ENCODE measurements at places on chromosomes 5 and 9. TPM values are rescaled to one million over a fixed set of nuclear protein-coding genes. Genes with fewer than 3 reads are reported as not detected.

- DNase-seq = peak; percentile 73
Measured at GRCh38 chr9:124457079-124457886, 7.0 kb downstream of the ADGRD2 start.

DNA sequence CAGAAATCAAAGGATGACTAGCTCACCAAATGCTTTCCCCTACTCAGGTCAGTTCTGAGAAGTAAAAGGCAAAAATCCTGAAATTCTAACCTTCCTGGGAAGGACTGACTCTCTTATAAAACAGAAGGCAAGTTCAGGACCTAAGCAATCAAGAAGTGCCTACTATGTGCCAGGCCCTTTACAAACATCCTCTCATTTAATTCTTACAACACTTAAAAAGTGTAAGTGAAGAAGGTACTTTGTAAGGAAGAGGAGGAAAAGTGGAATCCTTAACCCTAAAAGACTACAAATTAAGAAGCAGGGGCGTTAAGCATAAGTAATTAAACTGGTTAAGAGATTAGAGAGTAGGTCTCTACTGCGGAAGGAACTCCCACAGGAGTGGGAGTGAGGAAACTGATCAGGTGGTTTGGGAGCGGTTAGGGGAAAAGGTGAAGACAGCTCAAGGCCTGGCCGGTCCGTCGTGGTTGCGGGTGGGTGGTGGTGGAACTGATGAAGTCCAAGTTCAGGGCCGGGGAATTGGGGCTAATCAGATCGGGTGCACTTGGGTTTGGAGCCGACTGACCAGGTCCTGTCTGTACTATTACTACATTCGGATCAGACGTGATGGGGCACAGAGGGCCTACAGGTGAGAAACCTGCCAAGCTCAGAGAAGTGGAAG, 839 bp downstream of the MED27 start:
- no peak for DNase-seq

GRCh38 chr5:14237317-14238086, 94.4 kb downstream of the TRIO start:
- DNase-seq = no peak

DNA sequence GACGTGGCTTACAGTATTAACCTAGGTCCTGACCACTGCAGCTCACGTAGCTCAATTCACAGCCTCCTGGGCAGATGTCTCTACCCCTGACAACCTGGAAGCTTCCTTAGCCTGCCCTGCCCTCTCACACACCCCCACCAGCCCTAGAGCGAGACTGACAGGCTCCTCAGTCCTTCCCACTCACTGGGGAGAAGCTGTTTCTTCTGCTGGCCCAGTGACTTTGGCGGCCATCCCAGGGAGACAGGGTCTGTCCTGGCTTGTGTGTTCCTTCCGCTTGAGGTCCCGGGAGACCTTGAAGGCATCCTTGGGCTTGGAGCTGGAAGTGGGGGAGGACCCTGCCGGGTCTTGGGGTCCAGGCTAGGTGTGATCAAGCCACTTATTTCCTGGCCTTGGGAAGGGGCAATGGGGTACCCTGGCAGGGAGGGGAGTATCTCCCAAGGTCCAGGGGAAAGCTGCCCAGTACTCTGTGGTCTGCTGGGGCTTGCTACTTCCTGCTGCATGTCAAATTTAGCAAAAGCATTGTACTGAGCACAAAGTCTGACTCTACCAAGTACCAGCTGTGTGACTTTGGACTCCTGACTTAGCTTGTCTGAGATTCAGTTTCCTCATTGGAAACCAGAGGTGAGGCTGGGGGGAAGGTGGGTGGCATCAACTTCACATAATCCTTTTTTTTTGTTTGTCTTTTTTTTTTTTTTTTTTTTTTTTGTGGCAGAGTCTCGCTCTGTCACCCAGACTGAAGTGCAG, 1.9 kb downstream of the MIGA2 start:
- DNase-seq = no peak

DNA sequence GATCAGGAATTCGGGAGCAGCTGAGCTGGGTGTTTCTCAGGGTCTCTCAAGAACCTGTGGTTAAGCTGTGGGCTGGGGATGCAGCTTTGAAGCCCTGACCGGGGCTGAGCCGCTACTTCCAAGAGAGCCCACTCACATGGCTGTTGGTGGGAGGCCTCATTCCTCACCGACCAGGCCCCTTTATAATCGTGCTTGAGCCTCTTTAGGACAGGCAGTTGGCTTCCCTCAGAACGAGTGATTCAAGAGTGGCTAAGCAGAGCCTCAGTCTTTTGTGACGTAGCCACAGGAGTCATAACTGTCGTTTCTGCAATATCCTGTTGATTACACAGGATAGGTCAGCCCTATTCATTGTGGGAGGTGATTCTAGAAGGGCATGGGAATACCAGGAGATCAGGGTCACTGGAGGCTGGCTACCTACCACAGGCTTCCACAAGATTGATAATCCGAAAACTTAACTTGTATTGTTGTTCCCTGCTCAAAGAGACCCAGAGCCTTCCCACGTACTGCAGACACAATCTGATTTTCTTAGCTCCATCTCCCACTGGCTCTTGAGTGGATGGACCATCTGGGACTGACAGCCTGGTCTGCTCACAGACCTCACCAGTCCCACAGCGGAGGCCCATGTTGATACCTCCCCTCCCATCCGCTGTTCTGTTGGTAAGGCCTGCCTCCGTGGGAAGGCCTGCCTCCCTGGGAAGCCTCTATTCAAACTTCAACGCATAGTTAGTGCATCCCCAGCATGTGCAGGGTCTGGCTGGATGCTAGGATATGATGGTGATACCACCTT, 3.0 kb upstream of the ERGIC1 start:
- DNase-seq = peak; percentile 71

GRCh38 chr5:74179701-74180100, 460.8 kb downstream of the ENC1 start:
- DNase-seq = no peak

DNA sequence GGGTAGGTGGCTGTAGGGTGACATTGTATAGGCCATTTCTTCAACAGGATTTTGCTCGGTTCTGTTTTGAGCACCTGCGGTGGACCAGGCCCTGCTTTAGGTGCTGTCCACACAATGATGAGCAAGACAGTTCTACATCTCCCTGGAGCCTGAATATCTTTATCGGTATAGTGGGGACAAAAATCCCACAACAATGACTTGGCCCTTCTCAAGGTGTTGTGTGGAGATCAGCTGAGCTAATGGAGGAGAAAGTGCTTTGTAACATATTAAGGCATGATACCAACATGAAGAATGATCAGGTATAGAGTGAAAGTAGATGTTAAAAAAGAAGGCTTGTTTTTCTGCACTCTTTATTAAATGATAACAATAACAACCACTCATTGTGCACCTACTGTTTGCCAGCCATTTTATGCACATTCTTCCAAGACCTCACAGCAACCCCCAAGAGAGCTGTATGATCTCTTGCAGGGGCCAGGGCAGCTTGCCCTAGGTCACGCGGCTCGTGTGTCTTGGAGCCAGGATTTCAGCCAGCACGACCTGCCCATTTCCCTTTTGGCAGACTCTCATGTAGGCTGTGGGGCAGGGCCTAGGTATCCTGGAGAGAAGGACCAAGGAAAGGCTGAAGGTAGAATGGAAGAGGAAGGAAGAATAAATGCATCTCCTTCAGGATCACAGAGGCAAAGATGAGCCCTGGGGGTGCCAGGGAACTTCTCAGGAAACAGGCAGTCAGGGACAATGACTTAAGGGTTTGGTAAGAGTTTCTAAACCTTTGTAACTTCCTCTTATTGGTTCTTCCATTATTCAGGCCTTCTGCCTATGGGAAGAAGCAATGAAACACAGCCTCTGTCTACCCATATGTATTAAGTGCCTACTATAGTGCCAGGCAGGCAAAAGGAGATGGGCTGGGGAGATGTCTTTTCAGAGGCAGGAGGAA, 50.0 kb upstream of the PPARGC1B start:
- DNase-seq = peak; percentile 35

DNA sequence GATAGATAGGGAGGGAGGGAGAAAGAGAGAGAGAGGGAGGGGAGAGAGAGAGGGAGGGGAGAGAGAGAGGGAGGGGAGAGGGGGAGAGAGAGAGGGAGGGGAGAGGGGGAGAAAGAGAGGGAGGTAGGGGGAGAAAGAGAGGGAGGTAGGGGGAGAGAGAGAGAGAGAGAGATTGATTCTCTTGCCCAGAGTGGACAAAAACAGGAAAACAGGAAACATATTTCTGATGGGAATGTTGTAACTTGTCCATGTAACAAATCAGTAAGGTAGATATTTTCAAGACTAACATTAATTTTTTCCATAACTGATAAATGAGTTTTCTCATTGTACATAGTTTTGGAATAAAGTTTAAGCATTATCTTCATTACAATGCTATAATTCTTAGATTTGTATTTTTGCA, 811.7 kb upstream of the GRAMD2B start:
- DNase-seq = no peak

GRCh38 chr9:121584421-121584820, 67.0 kb upstream of the DAB2IP start:
- no peak for DNase-seq

- no peak for DNase-seq
Measured at GRCh38 chr5:33969572-33970452, 14.7 kb downstream of the SLC45A2 start.

- no peak for DNase-seq
Measured at GRCh38 chr5:158100373-158100888, 241.5 kb upstream of the CLINT1 start.

- DNase-seq = no peak
Measured at GRCh38 chr5:163727028-163727427, 221.6 kb downstream of the MAT2B start.

- DNase-seq = no peak
Measured at GRCh38 chr5:169003721-169004541, 297.0 kb downstream of the SLIT3 start.

DNA sequence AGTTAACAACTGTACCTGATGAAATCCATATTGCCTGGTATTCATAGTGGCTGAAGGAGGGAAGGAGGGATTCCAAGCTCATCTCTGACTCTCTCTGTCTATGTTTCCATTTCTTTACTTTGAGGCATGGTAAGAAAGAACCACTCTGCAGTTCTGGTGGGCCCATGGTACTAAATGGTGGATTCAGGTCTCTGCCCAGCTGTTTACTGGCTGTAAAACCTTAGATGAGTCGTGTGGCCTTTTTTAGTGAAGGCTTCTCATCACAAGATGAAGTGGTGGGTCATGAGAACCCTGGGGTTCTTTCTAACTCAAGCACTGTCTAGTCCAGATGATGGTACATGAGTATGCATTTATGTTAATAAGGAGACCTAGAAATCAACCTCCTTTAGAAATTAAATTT, 49.7 kb downstream of the ZNF366 start:
- no peak for DNase-seq

DNA sequence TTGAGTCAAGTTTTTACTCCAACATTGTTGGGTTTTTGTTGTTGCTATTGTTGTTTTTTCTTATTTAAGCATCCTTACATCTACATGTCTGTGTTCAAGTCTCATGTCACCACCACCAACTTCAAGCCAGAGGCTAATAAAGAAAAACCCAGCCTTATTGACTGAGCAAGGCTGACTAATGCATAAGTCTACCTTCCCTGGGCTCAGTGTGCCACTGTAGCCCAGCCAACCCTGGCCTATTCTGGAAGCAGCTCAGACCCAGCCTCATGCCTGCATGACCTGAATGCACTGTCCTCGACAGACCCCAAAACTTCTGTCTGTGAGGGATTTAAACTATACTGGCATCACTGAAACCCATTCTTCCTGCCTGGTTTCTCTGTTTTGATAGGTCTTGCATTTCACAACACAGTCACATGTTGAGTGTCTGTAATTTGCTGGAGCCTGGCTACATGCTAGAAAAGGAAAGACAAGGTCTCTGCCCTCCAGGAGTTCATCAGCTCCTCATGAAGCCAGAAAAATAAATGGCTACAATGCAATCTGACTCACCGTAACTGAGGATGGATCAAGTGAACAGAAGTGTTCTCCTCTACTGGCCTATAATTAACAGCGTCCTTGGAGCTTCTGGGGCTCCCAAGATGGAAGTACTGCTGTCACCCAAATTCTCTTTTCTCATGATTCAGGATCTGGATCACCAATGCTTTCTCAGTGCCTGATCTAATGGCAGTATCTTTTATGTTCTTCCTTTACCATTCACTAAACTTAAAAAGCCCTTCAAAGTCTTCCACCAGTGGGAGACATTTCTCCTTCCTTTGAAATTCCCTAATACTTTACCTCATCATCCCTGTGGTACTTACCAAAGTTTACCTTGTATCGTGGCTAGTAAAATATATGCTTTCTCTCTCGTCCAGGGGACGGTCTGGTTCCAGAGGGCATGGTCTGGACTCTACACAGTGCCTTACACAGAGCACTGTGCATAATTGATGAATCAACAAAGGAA, 103.9 kb upstream of the IFNE start:
- no peak for DNase-seq

Gene FGF1
- 70.2 TPM for total RNA-seq

Gene F12
- total RNA-seq = not detected

Gene MOB3B
- 0.51 TPM for total RNA-seq

Gene USP20
- total RNA-seq = 16.0 TPM

Gene STK32A
- total RNA-seq = 0.92 TPM

Gene POMT1
- total RNA-seq = 24.6 TPM

Gene CNTNAP3B
- total RNA-seq = 1.2 TPM

Gene CDX1
- total RNA-seq = 0.16 TPM

Measured in cardiac septum (tissue), 1 donor.